BJ (cell line): ENCODE measurements at places on chromosomes 7 and 10. TPM values are rescaled to one million over a fixed set of nuclear protein-coding genes. Genes with fewer than 3 reads are reported as not detected.

GRCh38 chr10:38605153-38605661 is 511.1 kb downstream of the ZNF37A start:
- no peak for DNase-seq

DNA sequence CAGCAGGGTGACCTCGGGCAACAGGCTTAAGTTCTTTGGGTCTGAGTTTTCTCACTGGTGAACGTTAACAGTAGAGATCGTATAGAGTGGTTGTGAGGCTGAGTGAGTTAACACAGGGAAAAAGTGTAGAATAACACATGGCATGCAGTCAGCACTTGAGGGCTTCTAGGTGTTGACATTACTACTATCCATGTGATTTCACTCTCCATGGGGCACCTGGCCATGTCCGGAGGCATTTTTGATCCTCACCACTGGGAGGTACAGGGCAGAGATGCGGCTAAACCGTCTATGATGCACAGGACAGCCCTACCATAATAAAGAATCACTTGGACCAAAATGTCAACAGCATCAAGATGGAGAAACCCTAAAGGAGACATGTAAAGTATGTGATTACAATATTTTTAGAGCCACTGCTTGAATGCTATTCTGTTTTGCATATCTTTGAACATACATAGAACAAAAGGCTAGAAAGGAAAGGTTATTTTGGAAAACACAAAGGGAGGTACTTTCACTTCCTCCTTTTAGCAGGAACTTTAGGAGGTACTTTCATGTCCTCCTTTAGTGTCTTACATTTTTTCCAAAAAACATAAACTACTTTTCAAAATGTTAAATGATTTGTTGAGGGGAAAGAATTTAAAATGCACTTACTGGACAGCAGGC is 44.3 kb downstream of the NOD1 start:
- no peak for DNase-seq

- no peak for DNase-seq
Observed at GRCh38 chr7:113367041-113367586, 248.8 kb upstream of the SMIM30 start.

DNA sequence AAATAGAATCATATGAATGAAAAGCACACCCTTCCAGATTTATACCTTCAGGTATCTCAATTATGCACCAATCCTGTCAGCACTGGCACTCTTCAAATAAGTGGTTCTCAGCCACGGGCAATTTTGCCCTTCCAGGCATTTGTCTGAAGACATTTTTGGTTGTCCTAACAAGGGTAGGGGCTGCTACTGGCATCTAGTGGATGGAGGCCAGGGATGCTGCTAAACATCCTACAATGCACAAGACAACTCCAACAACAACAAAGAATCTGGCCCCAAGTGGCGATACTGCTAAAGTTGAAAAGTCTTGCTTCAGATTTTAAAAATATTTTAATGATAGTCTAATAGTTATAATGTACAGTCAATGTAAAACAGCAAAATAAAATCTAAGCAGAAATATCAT is 16.1 kb downstream of the CCDC186 start:
- no peak for DNase-seq

DNA sequence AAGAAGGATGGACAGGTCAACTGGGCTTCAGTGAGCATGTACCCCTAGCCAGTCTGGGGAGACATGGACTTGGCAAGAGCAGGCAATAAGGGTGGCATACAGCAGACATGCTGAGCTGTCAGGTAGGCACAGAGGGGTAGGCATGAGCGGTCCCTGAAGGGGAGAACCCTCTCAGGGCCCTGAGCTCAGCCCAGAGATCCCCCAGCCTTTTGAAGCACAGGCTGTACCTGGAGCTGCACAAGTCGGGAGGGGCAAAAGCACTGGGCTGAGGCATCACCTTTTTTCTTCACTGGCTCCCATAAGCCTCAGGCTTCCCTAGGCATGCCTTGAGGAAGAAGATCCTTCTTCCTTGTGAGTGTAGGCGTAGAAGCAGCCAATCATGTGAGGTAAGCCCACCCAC is 42.3 kb downstream of the ZNF727 start:
- DNase-seq: no peak

DNA sequence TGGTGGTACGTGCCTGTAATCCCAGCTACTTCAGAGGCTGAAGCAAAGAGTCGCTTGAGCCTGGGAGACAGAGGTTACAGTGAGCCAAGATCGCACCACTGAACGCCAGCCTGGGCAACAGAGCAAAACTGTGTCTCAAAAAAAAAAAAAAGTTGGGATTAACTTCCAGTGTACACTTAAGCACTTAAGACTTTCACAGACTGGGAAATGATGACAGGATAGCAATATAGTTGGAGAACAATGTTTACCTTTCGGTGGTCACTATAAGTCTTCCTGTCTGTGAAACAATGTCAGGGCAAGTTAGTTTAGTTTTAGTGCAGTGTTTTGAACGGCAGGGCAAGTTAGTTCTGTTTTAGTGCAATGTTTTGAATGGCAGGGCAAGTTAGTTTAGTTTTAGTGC is 130.2 kb downstream of the TPST1 start:
- no peak for DNase-seq

- no peak for DNase-seq
Observed at GRCh38 chr7:4745971-4746919, 29.2 kb upstream of the AP5Z1 start.

- DNase-seq: no peak
Observed at GRCh38 chr7:14858410-14858809, 44.1 kb downstream of the DGKB start.

DNA sequence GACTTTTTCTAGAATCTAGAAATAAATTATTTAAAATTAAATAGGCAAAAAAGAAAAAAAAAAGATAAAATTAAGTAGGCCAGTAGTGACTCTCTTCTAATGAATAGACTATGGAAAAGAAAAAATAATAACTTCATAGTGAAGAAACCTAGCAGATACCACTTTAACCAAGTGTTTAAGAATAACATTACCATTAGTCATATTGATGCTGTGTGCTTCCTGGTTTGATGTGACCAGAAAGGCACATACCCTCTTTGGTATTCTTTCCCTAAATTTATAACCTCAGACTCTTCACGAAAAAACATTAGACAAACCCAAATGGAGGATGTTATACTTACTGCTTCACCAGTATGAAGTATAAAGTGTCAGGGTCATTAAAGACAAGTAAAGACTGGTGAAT is 42.6 kb downstream of the KIF20B start:
- no peak for DNase-seq

GRCh38 chr7:67518580-67518979 is 521.9 kb downstream of the TYW1 start:
- DNase-seq: no peak

DNA sequence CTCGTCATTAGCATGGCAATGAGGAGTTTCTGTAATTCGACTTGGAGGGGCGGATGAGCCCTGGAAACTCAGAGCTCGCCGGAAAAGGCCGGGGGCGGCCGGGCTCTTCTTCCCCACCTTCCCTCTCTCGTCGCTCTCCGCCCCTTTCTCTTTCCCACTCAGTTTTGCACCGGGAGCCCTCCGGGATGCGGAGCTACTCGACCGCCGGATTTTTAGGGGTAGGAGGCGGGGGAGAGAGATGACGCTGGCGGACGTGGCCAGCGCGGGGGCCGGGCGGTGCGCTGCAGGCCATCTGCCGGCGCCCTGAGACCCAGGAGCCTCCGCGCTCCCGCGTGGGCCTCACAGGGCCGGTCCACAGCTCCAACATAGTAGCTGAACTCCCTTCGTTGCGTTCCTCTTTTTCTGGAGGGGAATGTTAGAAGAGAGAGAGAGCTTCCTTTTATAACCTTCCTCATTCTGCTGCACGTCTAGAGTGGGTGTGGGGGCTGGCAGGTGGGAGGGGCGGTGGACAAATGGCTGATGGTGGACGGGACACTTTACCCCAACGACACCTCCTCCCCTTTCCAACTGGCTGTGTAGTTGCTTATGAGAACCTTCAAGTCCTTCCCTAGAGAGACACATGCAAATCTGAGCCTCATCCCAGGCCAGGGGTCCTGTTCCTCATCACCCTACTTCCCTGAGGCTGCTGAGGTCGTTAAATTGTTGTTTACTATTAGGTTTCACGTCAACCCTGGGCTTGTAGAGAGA is 1.1 kb upstream of the HOXA1 start:
- DNase-seq: no peak

DNA sequence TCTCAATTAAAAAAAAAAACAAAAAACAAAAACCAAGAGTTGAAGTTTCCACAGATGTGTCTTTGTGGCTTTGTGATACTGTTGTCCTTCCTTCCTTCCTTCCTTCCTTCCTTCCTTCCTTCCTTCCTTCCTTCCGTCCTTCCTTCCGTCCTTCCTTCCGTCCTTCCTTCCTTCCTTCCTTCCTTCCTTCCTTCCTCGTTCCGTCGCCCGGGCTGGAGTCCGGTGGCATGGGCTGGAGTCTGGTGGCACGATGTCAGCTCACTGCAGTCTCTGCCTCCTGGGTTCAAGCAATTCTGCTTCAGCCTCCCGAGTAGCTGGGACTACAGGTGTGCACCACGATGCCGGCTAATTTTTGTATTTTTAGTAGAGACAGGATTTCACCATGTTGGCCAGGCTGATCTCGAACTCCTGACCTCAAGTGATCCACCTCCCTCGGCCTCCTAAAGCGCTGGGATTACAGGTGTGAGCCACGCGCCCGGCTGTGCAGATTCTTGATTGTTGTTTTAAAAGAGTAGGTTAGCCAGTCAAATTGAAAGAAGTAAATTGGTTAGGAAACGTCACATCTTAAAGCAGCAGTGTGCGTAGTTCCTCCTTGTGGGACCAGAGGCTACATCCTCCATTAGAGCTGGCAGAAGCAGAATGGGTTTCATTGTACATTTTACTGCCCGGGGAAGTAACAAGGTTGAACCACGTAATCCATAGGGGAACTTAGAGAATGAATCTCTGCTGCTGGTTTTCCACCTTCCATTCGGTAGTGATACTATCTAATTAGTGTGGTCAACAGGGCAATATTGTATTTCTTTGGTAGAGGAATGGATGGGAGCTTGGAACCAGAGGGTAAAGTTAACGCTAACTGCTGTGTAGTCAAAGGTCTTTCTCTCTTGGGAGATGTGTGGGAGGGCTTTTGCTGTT is 20.6 kb downstream of the DNAJB6 start:
- DNase-seq: no peak

GRCh38 chr7:13017333-13017857 is 330.0 kb downstream of the ARL4A start:
- no peak for DNase-seq

DNA sequence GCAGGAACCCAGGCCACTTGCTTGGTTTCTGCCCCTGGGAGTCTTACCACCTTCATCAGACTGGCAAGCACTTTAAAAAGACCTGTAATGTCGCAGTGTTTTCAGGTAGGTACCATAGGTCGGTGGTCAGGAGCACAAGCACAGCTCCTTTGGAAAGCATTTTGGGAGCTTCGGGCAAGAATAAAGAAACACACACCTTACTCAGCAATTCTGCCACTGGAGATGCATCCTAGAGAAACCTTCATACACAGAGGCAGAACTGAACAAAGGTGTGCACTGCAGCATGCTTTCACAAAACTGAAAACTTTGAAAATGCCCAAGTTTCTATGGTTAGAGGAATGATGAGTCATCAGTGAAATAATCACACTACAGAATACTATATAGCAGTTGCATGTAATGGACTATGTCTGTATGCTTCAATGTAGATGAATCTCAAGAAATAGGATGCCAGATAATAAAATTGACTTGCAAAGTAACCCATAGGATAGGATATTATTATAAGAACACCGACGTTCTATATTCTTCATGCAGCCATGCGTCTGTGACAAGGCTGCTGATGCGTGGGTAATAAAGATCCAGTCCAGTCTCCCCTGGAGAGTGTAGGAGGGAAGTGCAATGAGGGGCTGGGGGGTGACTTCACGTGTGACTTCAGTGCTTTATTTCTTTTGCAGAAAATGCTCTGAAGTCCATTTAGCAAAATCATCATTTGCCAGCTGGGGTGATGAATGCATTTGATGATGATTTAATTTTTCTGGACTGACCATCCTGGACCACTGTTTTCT is 309.5 kb downstream of the WDR37 start:
- no peak for DNase-seq

DNA sequence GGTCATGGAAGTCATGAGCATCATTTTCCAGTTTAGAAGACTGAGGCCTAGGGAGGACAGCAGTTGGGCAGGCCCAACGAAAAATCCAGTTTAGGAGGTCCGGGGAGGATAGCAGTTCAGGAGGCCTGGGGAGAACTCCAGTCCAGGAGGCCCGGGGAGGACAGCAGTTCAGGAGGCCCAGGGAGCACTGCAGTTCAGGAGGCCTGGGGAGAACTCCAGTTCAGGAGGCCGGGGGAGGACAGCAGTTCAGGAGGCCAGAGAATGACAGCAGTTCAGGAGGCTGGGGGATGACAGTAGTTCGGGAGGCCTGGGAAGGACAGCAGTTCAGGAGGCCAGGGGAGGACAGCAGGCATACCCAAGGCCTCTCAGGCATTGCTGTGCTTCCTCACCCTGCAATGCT is 453.4 kb downstream of the LRMDA start:
- DNase-seq: no peak

- no peak for DNase-seq
Observed at GRCh38 chr7:152633504-152633903, 42.4 kb downstream of the XRCC2 start.

DNA sequence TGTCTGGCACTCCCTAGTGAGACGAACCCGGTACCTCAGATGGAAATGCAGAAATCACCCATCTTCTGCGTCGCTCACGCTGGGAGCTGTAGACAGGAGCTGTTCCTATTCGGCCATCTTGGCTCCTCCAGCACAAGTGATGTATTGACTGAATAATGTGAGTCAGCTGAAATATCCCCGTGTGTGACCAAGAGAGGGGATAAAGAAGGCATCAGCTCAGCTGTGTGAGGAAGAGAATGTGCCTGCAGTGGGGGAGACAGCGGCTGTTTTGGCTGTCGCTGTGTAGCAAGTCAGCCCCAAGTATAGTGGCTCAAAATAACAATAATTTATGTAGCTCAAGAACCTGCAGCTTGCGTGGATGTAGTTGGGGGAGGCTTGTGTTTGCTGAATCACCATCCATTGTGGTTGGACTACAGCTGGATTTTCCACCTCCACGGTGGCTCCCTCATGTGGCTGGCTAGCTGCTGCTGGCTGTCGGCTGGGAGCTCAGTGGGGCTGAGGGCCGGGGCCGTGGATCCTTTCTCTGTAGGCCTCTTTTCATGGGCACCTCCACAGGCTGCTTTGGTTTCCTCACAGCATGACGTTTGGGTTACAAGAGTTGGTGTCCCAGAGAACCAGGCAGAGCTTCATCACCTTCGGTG is 434.5 kb downstream of the CCSER2 start:
- no peak for DNase-seq

GRCh38 chr7:135784013-135784412 is 35.4 kb upstream of the FAM180A start:
- DNase-seq: no peak

Gene VAX1
- 0.22 and 0.23 TPM in 2 replicates for polyA plus RNA-seq

Gene UCN3
- polyA plus RNA-seq: not detected in 2 replicates

Gene CUEDC2
- polyA plus RNA-seq: 51.2 and 74.4 TPM in 2 replicates

Gene PAOX
- polyA plus RNA-seq: 3.5 and 4.5 TPM in 2 replicates

Gene SLIT1
- polyA plus RNA-seq: 0.01 and 0.02 TPM in 2 replicates

Gene CUL1
- 38.6 and 52.0 TPM in 2 replicates for polyA plus RNA-seq

Gene TRPV5
- polyA plus RNA-seq: 0.04 TPM in 1 of 2 replicates, not detected in the other

Gene PLXNA4
- polyA plus RNA-seq: 0.22 and 0.28 TPM in 2 replicates

Gene ADCY1
- polyA plus RNA-seq: 0.12 and 0.26 TPM in 2 replicates

Gene ANKRD7
- not detected in 2 replicates for polyA plus RNA-seq
